ENCODE measurements at places on chromosomes 5 and 9. TPM values are rescaled to one million over a fixed set of nuclear protein-coding genes. Genes with fewer than 3 reads are reported as not detected.

The GABRA1 gene
- not detected for total RNA-seq

GRCh38 chr9:90722071-90722470 is 79.4 kb upstream of the DIRAS2 start:
- H3K4me1 ChIP-seq = no peaks in the 10 kb centered on the region
- DNase-seq = no peak
- H3K36me3 ChIP-seq = no peaks in the 10 kb centered on the region
- H3K27me3 ChIP-seq = no peaks in the 10 kb centered on the region
- H3K4me3 ChIP-seq = no peak overlapping the region
- no peak overlapping the region for H3K27ac ChIP-seq

The PRR7 gene
- total RNA-seq = 0.97 TPM

DNA sequence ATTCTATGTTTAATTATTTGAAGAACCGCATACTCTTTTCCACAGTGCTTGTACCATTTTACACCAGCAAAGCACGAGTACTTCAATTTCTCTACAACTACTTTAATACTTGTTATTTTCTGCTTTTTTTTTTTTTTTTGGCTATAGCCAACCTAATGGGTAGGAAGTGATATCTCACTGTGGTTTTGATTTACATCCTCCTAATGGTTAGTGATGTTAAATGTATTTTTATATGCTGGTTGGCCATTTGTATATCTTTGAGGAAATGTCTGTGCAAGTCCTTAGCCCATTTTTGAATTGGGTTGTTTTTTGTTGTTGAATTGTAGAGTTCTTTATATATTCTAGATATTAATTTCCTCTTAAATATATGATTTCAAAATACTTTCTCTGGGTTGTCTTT is 22.6 kb downstream of the OGN start:
- H3K4me3 ChIP-seq = no peak overlapping the region
- no peak overlapping the region for H3K27ac ChIP-seq
- no peaks in the 10 kb centered on the region for H3K4me1 ChIP-seq
- no peaks in the 10 kb centered on the region for H3K27me3 ChIP-seq

DNA sequence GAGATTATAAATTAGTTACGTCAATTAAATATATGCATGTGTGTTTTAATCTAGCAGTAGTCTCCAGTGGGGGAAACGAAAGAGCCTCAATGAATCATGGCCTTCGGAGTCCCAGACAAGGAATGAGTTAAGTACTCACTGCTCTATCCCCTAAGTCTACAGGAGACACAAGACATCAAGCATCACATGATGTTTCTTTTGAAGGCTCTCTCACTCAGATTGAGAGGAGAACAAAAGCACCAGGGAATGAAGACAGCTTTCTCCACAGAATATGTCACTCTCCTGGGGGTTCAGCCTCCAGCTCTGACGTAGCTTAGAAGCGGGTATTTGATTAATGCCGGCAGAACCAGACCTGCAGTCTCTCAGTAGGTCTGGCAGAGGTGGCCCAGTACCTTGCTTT is 381.4 kb downstream of the ACTL7B start:
- no peak overlapping the region for H3K4me3 ChIP-seq
- DNase-seq = no peak
- H3K27ac ChIP-seq = no peak overlapping the region
- H3K27me3 ChIP-seq = no peaks in the 10 kb centered on the region
- H3K4me1 ChIP-seq = peaks cover 21% of the 10 kb centered on the region

- peaks cover 5% of the 10 kb centered on the region for H3K4me1 ChIP-seq
- no peak overlapping the region for H3K27ac ChIP-seq
Measured at GRCh38 chr5:174172566-174172965, 127.1 kb downstream of the NSG2 start.

GRCh38 chr5:64773533-64773932 is 4.8 kb downstream of the CWC27 start:
- H3K4me1 ChIP-seq = peaks cover 12% of the 10 kb centered on the region
- H3K27ac ChIP-seq = no peak overlapping the region
- no peaks in the 10 kb centered on the region for H3K27me3 ChIP-seq
- no peaks in the 10 kb centered on the region for H3K36me3 ChIP-seq
- no peak for DNase-seq
- no peak overlapping the region for H3K4me3 ChIP-seq

DNA sequence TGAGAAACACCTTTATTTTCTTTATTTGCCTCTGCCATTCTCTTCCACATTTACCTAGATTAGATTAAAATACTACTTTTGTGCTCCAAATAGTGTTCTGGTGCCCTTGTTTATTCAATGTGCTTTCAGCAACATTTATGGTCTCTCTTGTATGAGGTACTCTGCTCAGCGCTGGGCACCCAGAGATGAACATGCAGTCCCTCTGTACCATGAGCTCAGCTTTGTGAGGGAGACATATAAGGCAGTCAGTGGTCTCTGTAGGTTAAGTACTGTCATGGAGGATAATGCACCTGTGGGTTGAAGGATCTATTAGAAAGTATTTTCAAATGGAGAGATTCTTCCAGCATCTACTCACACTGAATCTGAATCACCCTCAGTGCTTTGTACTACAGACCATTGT is 176.5 kb downstream of the TAF11L14 start:
- no peaks in the 10 kb centered on the region for H3K27me3 ChIP-seq
- H3K4me1 ChIP-seq = no peaks in the 10 kb centered on the region
- no peak overlapping the region for H3K4me3 ChIP-seq
- no peaks in the 10 kb centered on the region for H3K36me3 ChIP-seq
- H3K27ac ChIP-seq = no peak overlapping the region

DNA sequence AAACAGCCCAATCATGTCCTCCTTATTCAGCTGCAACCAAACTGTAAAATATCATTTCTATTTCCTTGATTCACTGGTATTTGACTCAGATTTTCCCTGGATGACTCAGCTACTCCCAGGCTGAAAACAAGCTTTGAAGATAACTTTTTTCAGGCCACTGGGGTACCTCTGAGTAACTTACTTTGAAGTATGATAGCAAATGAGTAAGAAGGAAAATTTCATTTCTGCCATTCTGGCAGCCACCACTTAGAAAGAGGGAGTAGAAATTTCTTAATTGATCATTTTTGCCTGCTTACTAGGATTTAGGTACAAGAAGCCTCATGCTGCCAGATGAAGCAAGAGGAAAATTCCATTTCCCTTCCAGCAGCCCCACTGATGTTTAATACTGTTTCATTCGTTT is 247.4 kb downstream of the PRELID2 start:
- H3K27ac ChIP-seq = no peak overlapping the region
- H3K36me3 ChIP-seq = no peaks in the 10 kb centered on the region
- DNase-seq = no peak
- no peaks in the 10 kb centered on the region for H3K27me3 ChIP-seq

The POU5F2 gene
- total RNA-seq = 0.30 TPM

The PCDHA9 gene
- total RNA-seq = 0.06 TPM
